ENCODE measurements at places on chromosomes 16 and 17.

DNA sequence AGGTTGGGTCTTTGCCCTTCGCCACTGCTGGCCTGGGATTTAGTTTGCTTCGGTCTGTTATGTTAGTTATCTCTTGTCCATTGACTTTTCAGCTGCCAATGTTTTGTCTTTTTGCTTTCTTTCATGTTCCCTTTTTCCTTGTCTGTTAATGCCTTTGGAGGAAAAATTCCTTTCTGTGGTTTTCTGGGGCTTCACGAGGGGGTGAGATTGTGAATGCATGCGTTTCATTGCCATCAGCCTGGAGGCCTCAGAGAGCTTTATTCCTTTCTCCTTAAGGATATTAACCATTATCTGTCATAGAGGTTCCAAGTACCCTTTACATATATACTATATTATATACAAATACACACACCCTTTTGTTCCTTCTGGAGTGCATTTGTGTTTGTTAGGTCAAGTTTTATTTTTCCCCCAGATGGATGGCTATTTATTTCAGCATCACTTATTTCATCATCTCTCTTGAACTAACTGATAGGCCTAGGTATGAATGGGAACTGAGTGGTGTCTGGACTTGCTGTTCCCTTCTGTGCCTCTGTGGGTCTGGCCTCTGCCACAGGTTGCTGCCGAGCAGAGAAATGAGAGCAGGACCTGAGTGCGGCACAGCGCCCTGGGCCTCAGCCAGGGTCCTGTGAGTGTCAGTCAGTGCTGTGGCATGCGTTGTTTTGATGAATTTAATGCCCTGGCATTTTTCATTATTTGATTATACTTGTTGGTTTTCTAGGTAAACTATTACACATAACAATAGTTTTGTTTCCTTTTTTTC, 193.4 kb downstream of the LGALS9B start:
- DNase-seq: no peak

GRCh38 chr16:56399047-56399446, 26.3 kb downstream of the AMFR start:
- DNase-seq: no peak

- no peak for DNase-seq
Measured at GRCh38 chr17:29753845-29754439, 131.2 kb upstream of the CORO6 start.

DNA sequence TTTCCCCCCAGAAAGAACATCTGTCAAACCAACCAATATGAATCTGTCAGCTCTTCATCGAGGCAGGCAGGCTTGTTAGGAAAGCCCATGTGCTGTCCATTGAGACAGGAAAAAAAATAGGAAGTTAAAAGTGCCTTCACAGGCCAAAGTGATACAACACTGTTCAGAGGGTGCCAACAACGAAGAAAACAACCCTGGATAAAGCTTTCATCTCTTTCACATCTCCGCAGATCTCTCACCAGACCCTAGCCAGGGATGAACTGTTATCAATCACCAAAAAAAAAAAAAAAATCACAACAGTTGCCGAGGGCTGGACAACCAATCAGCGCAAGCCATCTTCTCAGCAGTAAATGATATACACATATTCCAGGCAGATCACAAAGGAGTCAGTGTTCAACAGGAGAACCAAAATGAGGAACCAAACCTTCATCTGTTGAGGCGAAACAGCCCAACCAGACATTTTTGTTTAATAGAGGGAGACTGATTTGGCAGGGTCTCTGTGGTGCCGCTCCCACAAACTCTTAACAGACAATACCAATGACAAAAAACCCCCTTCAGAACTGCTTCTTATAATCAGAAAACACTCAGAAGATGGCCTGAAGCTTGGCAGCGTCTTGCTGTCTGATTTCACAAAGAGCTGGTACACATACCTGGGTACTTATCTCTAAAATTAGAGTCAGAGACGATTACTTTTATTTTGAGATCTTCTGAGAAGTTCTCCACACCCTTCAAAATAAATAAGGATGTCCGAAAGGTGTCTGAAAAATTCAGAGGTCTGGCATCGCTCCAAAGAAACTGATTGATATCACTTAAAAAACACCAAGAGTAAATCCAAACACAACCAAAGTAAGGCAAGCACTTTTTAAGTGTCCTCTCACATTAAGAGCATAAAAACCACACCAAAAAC, 1.8 kb downstream of the MAP3K14 start:
- no peak for DNase-seq

- no peak for DNase-seq
Measured at GRCh38 chr17:59329176-59330052, 2.0 kb upstream of the YPEL2 start.

DNA sequence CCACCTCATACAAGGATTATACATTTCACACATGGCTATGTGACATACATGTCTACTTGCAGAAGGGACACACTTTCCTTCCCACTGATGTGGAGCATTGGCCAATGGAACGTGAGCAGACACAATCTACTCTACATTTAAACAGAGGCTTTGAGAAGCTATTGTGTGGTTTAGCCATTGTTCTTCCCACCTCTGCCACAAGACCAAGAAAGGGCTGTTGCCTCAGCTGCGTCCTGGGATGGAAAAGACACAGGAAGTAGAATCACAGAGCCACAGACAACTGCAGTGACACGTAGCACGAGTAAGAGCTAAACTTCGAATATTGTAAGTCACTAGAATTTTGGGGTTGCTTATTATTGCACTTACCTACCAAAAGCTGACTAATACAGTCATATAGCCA, 33.3 kb downstream of the PRKCB start:
- no peak for DNase-seq

- no peak for DNase-seq
Measured at GRCh38 chr16:66189951-66190350, 176.5 kb upstream of the CDH5 start.

DNA sequence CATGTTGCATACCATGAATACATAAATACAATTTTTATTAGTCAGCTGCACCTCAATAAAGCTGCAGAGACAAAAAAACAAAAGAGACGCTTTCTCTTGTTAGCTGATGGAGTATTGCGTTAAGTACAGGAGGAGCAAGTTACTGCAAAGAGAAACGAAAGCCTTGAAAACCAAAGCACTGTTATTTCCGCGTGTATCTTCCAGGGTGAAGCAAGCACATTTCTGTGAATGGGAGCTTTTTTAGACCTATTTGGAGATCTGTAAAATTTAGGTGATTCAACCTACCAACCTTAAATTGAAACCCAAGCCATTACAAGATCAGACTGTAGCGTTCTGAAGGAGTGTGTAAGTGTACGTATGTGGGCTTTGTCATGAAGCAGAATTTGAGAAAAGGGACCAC, 390.4 kb downstream of the SOX9 start:
- no peak for DNase-seq

- DNase-seq: no peak
Measured at GRCh38 chr16:31350275-31351005, 4.5 kb upstream of the ITGAX start.

GRCh38 chr17:50645748-50646682, 11.3 kb downstream of the ABCC3 start:
- DNase-seq: no peak

GRCh38 chr17:6422654-6423241, 12.2 kb downstream of the AIPL1 start:
- no peak for DNase-seq

DNA sequence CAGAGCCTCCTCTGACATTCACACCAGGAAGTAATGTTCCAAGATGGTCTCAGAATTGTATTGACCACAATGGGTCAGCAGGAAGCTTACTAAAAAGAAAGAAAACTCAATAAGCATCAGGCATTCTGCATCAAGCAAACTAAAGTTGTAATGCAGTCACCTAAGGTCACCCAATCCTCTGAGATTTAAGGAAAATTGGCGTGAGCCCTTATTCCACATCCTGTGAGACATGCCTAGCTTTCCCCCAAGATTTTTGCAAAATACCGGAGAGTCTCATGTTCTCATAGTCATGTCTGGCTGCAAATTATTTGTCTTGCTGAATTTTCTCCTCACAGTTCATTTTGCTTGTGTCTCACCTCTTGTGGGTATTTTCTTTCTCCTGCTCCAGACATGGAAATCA, 417.1 kb upstream of the SOX9 start:
- DNase-seq: no peak

DNA sequence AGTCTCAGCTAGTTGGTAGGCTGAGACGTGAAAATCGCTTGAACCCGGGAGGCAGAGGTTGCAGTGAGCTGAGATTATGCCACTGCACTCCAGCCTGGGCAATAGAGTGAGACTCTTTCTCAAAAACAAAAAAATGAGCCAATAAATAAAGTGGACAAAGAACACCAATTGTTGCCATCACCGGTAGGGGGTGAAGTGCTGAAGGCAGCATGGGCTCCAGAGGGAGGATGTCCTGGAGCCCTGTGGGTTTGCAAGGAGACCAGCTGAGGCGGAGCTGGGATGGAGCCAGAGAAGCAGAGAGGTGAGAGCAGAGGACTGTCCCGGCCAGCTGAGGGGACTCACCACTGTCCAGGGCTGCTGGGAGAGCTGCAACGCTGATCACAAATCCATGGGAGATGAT, 13.8 kb downstream of the CHST6 start:
- no peak for DNase-seq

DNA sequence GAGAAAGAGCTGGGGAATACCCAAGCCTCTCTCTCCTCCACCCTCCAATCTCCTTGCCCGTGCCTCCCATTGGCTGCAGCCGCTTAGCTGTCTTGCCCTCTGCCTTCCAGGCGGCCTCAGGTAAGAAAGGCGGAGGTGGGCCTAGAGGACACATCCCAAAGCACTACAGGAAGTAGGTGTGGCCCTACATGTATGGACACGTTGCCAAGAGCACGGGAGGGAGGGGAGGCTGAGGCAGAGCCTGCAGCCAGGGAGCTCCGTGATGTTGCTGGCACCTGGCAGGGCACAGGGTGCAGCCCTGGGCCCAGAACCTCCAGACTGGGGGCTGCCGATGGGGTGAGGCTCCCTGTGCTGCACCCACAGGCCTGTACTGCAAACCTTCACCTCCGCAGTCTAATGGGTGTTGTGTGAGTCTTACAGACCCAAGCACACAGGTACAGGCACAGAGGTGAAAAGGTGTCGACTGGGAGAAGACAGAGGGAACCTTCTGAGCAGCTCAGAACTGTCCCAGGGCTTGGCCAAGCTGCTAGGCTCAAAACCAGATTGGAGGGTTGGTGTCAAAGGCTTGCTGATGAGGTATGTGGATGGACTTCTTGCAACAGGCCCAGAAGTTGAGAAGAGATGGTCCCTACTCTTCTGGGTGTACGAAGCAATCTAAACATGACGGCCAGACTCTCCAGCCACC, 23.5 kb upstream of the FOXK2 start:
- DNase-seq: no peak

DNA sequence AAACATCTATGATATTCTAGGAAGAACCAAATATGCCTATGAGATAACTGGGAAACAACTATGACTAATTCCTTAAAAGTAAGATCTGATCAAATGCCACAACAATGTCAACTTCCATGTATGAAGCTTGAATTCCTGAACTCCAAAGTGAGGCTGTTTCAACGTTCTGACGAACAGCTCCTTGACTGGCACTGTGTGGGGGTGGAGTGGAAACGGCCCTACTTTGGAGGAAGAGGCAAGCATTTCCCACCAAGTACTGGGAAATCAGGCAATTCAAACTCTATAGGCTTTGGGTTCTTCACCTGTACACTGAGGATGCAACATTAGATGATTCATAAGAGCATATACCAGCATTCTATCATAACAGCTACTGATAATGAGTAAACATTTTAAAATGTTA, 187.2 kb downstream of the CDK5R1 start:
- no peak for DNase-seq

DNA sequence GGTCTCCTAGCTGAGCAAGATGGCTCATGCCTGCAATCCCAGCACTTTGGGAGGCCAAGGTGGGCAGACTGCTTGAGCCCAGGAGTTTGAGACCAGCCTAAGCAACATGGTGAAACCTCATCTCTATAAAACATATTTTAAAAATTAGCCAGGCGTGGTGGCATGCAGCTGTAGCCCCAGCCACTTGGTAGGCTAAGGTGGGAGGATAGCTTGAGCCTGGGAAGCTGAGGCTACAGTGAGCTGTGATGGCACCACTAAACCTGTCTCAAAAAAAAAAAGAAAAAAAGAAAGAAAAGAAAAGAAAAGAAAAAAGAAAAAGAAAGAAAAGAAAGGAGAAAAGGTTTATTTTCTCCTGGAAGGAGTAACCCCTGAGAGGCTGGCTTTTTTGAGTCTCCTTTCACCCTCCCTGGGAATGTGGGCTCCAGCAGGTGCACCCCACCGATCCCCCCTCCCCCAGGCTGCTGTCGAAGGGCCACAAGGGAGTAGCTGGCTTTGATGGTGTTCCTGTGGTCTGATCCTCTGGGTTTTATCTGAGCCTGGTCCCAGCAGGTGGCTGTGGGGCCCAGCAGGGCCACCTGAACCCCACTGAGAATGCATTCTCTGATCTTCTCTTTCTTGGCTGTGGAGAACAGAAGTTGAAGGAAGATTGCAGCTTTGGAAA, 29.9 kb upstream of the TNRC6C start:
- DNase-seq: no peak

DNA sequence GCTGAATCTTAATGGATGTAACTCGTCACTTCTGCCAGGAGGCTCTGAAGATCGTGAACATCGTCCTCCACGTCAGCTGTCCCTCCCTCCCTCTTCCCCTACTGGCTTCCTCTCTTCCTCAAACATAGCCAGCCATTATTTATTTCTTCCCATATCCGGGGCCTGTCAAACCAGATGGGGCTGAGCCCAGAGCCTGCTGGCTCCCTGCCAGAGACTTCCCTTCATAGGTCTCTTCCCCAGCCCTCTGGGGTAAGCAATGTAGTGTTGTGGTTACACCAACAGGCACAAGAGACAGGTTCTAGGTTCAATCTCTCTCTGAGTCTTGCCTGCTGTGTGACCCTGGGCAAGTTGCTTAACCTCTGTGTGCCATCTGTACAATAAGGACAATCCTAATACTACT, 40.1 kb upstream of the ZFP90 start:
- no peak for DNase-seq

- DNase-seq: no peak
Measured at GRCh38 chr17:81335773-81336157, 40.7 kb upstream of the SLC38A10 start.

DNA sequence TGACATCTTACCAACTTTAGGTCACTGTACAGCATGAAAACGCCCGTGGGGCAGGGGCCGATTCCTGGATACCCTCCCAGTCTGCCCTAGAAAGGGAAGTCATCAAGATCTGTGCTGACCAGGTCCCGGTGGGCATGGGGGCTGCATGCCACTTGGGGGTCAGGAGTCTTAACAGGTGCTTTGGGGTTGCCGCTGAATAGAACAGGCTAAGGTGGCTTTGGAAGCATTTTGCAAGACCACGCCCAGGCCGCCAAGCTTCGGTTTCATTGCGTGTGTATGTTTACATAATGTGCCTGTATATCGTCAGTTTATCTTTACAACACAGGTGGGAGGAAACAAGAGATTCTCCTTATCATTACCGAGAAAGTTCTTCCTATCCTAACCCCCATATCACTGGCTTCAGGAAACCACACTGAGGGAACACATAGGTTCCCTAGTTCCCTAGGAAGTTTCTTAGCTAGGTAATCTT, 13.3 kb upstream of the USP36 start:
- no peak for DNase-seq

GRCh38 chr16:57947261-57947660, 23.7 kb downstream of the CNGB1 start:
- no peak for DNase-seq

- no peak for DNase-seq
Measured at GRCh38 chr16:50313596-50314478, 47.5 kb downstream of the ADCY7 start.

GRCh38 chr16:16032271-16032979, 83.0 kb downstream of the ABCC1 start:
- DNase-seq: no peak

- DNase-seq: peak; percentile 65
Measured at GRCh38 chr16:90022209-90023077, 3.2 kb upstream of the DBNDD1 start.
